ENCODE measurements at places on chromosomes 1 and 21.

- DNase-seq = peak; percentile 49
Observed at GRCh38 chr21:15001857-15002606, 62.8 kb downstream of the NRIP1 start.

GRCh38 chr1:160925652-160926244 is 28.9 kb downstream of the ITLN2 start:
- no peak for DNase-seq

DNA sequence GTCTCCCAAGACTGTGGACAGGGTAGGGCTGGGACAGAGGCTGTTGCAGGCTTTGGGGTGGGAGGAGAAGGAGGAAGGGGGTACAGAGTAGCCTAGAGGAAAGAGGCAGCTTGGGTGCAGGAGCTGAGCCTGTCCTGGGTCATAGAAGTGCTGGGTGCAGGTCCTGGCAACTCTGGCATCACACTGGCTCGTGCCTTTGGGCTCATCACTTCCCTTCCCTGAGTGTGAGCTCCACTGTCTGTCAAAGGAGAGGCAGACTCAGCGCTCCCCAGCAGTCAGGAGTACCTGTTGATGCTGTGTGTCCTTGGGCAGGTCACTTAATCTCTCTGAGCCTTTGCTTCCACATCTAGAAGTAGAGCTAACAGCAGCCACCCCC is 157.1 kb downstream of the PTPRU start:
- no peak for DNase-seq

- peak; percentile 50 for DNase-seq
Observed at GRCh38 chr1:38941527-38942019, at the start of gene RHBDL2. Gene RHBDL2, minus strand, starts transcription at chr1:38941830. Its CDS starts 22,618 bp downstream, at chr1:38919212.

DNA sequence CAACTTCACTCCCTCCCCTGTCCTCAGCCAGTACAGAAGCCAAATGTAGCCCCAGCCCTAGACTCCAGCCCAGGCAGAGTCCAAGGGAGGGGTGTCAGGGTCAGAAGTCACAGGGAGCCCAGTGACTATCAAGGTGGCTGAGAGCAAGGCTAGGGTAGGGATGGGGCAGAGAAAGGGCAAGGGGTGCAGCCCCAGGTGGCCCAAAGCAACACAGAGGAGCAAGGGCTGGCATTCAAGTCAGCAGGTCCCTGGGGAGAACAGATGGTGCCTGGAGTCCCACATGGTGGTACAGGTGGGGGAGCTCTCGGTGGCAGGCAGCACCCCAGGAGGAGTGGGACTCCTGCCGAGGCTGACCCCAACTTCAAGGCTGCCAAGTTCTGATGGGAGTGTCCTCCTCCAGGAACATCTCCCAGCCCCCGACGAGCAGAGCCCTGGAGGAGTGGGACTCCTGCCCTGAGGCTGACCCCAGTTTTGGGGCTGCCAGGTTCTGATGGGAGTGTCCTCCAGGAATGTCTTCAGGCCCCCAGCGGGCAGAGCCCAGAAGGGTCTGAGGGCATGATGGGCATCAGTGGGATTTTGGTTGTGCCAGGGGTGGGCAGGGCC is 3.7 kb upstream of the DVL1 start:
- DNase-seq = no peak

GRCh38 chr1:22555371-22555656 is 8.0 kb upstream of the EPHA8 start:
- no peak for DNase-seq
